Placental pericyte (primary cell): ENCODE measurements at places on chromosomes 3 and 15. TPM values are rescaled to one million over a fixed set of nuclear protein-coding genes. Genes with fewer than 3 reads are reported as not detected.

OR5AC2 gene
- total RNA-seq, result not detected in 2 replicates

PLSCR5 gene
- total RNA-seq, result not detected in 2 replicates

ADPRH gene
- total RNA-seq, result 1.3 and 3.7 TPM in 2 replicates

QTRT2 gene
- total RNA-seq, result 20.1 and 29.1 TPM in 2 replicates

NAA80 gene
- 6.6 and 9.6 TPM in 2 replicates for total RNA-seq

CCR1 gene
- 0.86 TPM in 1 of 2 replicates, not detected in the other for total RNA-seq

P2RY1 gene
- under 0.01 and 0.43 TPM in 2 replicates for total RNA-seq

CHST2 gene
- 10.5 and 69.1 TPM in 2 replicates for total RNA-seq

NAA50 gene
- total RNA-seq, result 162 and 226 TPM in 2 replicates

EPHB1 gene
- 0.88 and 1.0 TPM in 2 replicates for total RNA-seq

MUC20 gene
- total RNA-seq, result 0.88 TPM in 1 of 2 replicates, not detected in the other

HYKK gene
- total RNA-seq, result 1.1 TPM in 2 replicates

MYH15 gene
- total RNA-seq, result 1.3 and 1.6 TPM in 2 replicates

EPHA3 gene
- 0.14 and 0.22 TPM in 2 replicates for total RNA-seq

STT3B gene
- 197 and 238 TPM in 2 replicates for total RNA-seq

CDCP1 gene
- 88.0 and 183 TPM in 2 replicates for total RNA-seq

TM4SF4 gene
- not detected in 2 replicates for total RNA-seq

KNL1 gene
- 1.1 and 63.7 TPM in 2 replicates for total RNA-seq

NPAP1 gene
- not detected in 2 replicates for total RNA-seq

C3orf22 gene
- total RNA-seq, result not detected in 2 replicates
